ENCODE measurements at places on chromosomes 12 and 14. TPM values are rescaled to one million over a fixed set of nuclear protein-coding genes. Genes with fewer than 3 reads are reported as not detected.

DNA sequence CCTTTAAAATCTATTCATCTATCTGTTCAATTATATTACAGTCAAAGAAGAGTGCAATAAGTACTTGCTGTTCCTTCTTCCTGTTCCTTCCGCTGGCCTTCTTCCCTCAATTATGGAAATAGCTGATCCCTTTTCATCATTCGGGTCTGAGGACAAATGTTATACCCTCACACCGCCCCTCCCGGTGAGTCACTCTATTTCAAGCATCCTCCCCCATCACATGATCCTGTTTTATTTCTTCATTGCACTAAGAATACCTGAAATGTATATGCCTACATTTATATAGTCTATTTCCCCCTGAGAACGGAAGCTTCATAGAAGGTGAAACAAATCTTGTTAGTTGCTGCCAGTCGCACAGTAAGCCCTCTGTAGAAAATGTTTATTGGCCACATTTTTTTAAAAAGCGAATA is 2.5 kb downstream of the SLC38A1 start:
- peak overlapping the region; percentile 80 for H3K27ac ChIP-seq
- peaks cover 8% of the 10 kb centered on the region for H3K36me3 ChIP-seq
- DNase-seq, result peak; percentile 75

DNA sequence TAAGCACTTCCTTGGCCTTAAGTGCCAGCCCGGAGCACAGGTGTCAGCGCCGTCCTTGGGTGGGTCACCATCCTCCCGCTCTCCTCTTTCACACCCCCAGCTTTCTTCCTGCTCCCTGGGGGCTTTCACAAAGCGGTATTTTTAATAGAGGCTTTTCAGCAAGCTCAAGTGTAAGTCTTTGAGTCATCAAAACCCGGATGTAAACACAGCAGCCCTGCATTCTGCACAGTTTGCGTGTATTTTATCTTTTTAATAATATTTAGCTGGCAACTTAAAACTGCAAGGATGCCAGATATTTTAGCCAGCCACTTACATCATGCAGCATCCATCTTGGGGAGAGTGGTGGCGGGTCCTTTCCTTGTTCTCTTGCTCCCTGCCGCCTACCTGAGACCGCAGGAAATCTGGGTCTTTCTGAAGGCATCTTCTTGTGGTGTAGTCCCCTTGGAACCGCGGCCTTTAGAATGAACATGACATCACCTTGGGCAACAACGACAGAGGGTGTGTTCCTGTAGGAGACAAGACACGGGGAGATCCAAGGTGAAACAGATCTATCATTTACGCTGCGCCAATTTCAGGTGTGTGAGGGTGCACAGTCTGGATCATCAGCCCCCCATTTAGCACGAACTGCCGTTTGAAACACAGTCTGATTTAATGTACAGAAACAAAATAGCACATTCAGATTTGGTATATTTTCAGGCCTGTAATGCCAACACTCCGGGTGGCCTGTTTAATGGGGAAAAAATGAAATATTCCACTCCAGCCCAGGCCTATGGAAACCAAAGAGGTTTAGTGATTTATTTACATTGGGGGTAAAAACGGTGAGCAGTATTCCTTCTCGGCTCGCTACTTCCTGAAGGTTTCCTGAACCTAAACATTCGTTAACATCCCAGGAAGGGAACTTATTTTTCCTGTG is 12.5 kb upstream of the IRF2BPL start:
- peak overlapping the region; percentile 95 for H3K27ac ChIP-seq
- H3K36me3 ChIP-seq, result no peaks in the 10 kb centered on the region
- H3K27me3 ChIP-seq, result no peaks in the 10 kb centered on the region
- DNase-seq, result no peak
- peaks cover 82% of the 10 kb centered on the region for H3K4me1 ChIP-seq

DNA sequence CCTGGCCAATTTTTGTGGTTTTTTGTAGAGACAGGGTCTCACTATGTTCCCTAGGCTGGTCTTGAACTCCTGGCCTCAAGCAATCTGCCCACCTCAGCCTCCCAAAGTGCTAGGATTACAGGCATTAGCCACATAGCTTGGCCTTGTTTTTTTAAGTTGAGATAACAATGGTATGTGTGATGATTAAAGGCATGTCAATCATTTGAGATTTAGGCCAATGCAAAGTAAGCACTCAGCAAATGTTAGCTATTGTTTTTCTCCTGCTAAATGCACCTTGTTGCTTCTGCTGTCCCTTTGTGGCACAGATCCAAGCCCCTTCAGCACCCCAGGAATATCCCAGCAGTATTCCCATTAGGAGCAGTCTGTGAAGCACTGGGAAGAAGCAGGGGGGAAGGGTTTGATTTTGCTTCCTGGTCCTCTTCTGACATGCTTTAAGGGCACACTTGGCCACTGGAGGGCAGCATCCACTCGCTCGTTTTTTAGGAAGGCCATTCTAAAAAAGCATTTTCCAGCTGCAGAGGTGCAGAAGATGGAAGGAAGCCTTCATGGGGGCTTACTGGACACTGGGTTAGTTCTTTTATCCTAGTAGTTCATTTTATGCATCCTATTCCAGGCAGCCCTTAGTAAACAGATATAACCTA is 70.2 kb upstream of the ZFP36L1 start:
- H3K4me1 ChIP-seq, result peaks cover 3% of the 10 kb centered on the region
- no peaks in the 10 kb centered on the region for H3K27me3 ChIP-seq
- peak; percentile 90 for DNase-seq
- no peaks in the 10 kb centered on the region for H3K36me3 ChIP-seq

SLC4A8 gene
- 0.08 TPM for total RNA-seq

- H3K27me3 ChIP-seq, result no peaks in the 10 kb centered on the region
- peaks cover 28% of the 10 kb centered on the region for H3K36me3 ChIP-seq
- no peak for DNase-seq
- H3K4me3 ChIP-seq, result no peak overlapping the region
- no peaks in the 10 kb centered on the region for H3K4me1 ChIP-seq
- H3K27ac ChIP-seq, result peak overlapping the region; percentile 45
Measured at GRCh38 chr14:50762931-50763300, 68.0 kb downstream of the NIN start.

- DNase-seq, result no peak
- H3K27me3 ChIP-seq, result no peaks in the 10 kb centered on the region
- no peak overlapping the region for H3K27ac ChIP-seq
- H3K4me1 ChIP-seq, result no peaks in the 10 kb centered on the region
Measured at GRCh38 chr12:89307474-89308253, 44.6 kb downstream of the DUSP6 start.

FAM90A1 gene
- total RNA-seq, result not detected

GRCh38 chr12:117507548-117507947 is 146.1 kb upstream of the NOS1 start:
- H3K27ac ChIP-seq, result no peak overlapping the region
- no peaks in the 10 kb centered on the region for H3K4me1 ChIP-seq
- no peak overlapping the region for H3K4me3 ChIP-seq

DNA sequence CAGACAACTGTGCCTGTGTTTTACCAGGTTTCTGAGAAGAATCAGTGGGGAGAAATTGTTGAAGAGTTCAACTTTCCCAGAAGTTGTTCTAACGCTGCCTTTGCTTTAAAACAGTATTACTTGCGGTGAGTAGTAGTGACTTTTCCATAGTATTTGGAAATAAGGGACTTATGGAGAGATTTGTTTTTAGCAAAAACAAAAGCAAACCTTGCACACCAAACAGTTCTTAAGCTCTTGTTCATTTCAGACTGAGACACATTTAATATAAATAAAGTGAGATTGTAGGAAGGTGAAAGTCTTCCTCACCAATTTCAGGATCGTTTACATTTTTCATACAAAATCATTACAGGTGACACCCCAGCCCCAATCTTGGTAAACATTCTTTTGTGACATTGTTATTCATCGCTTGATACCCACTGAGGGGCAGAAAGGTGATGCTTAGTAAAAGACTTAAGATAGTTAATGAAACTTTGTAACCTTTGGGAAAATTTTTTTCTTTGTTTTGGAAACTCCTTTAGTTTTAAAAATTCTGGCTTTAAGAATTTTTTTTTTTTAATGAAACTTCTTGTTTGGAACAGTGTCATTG is 1.8 kb downstream of the ARID2 start:
- DNase-seq, result no peak
- peak overlapping the region; percentile 69 for H3K27ac ChIP-seq
- H3K4me3 ChIP-seq, result peak overlapping the region; percentile 82
- no peaks in the 10 kb centered on the region for H3K27me3 ChIP-seq
- peaks cover 32% of the 10 kb centered on the region for H3K36me3 ChIP-seq
- peaks cover 15% of the 10 kb centered on the region for H3K4me1 ChIP-seq

BIN2 gene
- not detected for total RNA-seq

- no peak overlapping the region for H3K4me3 ChIP-seq
- H3K27me3 ChIP-seq, result no peaks in the 10 kb centered on the region
- DNase-seq, result no peak
- H3K36me3 ChIP-seq, result no peaks in the 10 kb centered on the region
- H3K27ac ChIP-seq, result no peak overlapping the region
- no peaks in the 10 kb centered on the region for H3K4me1 ChIP-seq
Measured at GRCh38 chr12:118925407-118925806, 55.9 kb upstream of the SRRM4 start.

FAM161B gene
- 0.94 TPM for total RNA-seq

GRCh38 chr14:22606380-22606779 is 8.3 kb downstream of the ABHD4 start:
- H3K27me3 ChIP-seq, result no peaks in the 10 kb centered on the region
- peaks cover 24% of the 10 kb centered on the region for H3K4me1 ChIP-seq
- DNase-seq, result no peak

TPPP2 gene
- not detected for total RNA-seq

MYH6 gene
- not detected for total RNA-seq

SDSL gene
- total RNA-seq, result 1.5 TPM

C12orf54 gene
- total RNA-seq, result 0.23 TPM

- no peak overlapping the region for H3K4me3 ChIP-seq
- no peak overlapping the region for H3K27ac ChIP-seq
- no peaks in the 10 kb centered on the region for H3K36me3 ChIP-seq
- no peaks in the 10 kb centered on the region for H3K27me3 ChIP-seq
- no peak for DNase-seq
Measured at GRCh38 chr12:131904346-131904745, 9.9 kb downstream of the ULK1 start.

- no peak overlapping the region for H3K4me3 ChIP-seq
- no peaks in the 10 kb centered on the region for H3K36me3 ChIP-seq
- no peaks in the 10 kb centered on the region for H3K4me1 ChIP-seq
- no peak overlapping the region for H3K27ac ChIP-seq
Measured at GRCh38 chr14:56774503-56774902, 35.8 kb downstream of the OTX2 start.

DNA sequence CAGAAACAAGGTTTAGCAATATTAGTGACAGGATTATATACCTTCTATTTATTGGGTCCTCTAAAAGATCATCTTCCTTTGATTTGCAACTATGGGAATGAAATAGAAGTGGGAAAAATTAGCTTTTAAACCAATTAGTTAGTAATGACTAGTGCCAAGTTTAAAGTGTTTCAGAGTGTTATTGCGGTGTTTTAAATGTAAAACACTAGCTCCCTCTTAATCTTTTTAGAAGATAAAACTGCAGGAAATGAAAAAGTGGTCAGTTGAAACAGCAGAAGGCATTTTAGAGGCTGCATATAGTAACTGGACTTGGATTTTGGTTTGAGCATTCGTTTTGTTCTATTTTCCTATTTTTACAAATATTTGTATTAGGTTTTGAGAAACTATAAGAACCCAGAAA is 286.2 kb downstream of the RAD51B start:
- no peaks in the 10 kb centered on the region for H3K27me3 ChIP-seq
- H3K36me3 ChIP-seq, result no peaks in the 10 kb centered on the region
- no peak overlapping the region for H3K27ac ChIP-seq
- DNase-seq, result no peak

- no peak for DNase-seq
- H3K4me1 ChIP-seq, result no peaks in the 10 kb centered on the region
- no peak overlapping the region for H3K27ac ChIP-seq
- H3K4me3 ChIP-seq, result no peak overlapping the region
Measured at GRCh38 chr14:105097794-105098127, 32.5 kb upstream of the GPR132 start.

NIN gene
- total RNA-seq, result 34.3 TPM

NDUFA9 gene
- total RNA-seq, result 125 TPM

LRP6 gene
- total RNA-seq, result 31.6 TPM

DNA sequence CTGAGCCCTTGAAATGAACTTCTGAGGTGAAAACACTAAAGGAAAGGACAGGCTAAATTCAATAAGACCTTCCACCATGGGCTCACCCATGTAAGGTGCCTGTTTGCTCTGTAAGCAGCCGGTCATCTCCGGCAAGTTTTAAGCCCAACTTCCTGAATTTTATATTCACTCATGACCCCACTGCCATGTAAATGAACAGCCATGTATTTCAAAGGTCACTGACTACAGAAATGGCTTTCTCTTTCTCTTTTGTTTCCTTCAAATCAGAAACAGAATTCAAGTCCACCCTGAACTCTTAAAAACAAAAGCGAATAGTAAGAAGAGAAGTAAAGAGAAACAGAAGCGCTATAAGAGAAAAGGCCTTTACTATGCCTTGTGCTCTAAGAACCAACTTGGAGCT is 61.7 kb upstream of the OVCH1 start:
- DNase-seq, result no peak
- H3K4me1 ChIP-seq, result peaks cover 3% of the 10 kb centered on the region
- peaks cover 51% of the 10 kb centered on the region for H3K36me3 ChIP-seq
- H3K27me3 ChIP-seq, result no peaks in the 10 kb centered on the region

Data from SJCRH30 (cell line).